ENCODE measurements at places on chromosomes 12 and 14.

- no peak for DNase-seq
Observed at GRCh38 chr14:75254901-75255584, 23.6 kb upstream of the FOS start.

DNA sequence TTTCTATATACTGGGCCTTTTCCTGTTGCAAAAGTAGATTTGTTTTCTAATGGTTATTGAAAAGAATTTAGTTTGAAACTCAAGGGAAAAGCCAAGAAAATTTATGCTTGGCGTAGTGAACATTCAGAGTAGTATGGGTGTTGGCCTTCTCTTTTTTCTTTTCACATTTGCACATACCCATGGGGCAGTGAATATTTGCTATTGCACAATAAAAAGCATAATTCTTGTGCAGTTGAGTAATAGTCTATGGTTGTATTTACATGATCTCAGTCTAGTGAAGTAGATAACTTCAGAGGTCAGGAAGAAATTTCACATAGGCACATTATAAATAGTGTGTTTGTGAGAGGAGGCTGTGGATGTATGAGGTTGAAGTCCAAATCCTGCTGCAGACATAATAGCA, 158.1 kb downstream of the FLRT2 start:
- DNase-seq, result no peak

DNA sequence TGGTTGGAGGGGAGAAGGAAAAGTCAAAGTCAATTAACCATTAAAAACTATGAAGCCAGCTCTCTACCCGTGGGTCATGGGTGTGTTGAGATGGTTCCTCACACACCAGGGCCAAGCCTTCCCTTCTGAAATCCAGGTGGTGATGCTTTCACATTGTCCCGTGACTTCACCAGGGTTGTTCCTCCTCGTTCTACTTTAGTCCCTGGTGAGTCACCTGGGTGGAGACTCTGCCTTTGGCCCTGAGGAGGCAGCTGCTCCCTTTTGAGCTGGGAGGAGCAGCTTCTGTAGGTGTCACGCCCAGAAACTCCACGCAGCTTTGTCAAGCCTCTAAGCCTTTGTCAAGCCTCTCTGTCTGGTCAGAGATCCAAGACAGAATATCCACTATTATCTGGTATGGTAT, 348.3 kb downstream of the BMP4 start:
- no peak for DNase-seq

GRCh38 chr14:56081139-56081538, 37.1 kb upstream of the PELI2 start:
- DNase-seq, result no peak

DNA sequence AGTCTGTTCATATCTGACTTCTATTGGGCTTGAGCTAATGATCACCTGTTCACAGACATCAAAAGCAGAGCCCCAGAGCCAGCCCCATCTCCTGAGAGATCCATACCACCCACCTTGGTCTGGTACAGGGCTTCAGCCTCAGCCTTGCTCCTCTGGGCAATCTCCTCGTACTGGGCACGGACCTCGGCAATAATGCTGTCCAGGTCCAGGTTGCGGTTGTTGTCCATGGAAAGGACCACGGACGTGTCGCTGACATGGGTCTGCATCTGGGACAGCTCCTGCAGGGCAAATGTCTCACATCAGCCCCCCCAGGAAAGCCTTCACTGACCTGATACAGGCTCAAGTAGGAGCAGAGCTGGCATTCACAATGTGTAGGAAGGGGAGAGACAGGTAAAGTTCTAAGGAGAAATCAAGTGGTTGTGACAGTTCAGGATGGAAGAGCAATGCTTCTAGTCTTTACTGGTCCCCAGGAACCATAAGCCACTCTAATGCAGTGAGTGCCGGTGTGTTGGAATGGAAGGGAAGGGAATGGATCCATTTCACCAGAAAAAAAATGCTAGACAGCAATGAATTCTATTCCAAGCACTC, 5.2 kb downstream of the KRT4 start:
- DNase-seq, result no peak

DNA sequence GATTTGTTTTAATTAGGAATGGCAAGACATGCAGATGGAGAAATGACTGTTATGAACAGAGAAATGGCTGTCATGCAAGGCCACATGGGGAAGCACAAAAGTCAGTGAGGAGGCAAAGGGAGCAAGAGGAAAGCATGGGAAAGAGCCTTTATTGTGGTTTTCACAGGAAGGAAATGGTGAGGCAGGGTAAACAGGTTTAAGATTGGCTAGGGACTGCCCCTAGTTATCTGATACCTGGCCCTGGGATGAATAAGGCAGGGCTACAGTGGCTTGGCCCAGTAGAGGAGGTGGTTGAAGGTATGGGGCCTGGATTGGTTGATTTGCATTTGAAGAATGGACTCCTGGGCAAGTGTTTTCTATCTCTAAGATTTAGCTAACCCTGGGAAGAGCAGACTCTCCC, 168.7 kb upstream of the CNOT2 start:
- DNase-seq, result no peak

- DNase-seq, result no peak
Observed at GRCh38 chr12:129169928-129170327, 316.6 kb downstream of the GLT1D1 start.

DNA sequence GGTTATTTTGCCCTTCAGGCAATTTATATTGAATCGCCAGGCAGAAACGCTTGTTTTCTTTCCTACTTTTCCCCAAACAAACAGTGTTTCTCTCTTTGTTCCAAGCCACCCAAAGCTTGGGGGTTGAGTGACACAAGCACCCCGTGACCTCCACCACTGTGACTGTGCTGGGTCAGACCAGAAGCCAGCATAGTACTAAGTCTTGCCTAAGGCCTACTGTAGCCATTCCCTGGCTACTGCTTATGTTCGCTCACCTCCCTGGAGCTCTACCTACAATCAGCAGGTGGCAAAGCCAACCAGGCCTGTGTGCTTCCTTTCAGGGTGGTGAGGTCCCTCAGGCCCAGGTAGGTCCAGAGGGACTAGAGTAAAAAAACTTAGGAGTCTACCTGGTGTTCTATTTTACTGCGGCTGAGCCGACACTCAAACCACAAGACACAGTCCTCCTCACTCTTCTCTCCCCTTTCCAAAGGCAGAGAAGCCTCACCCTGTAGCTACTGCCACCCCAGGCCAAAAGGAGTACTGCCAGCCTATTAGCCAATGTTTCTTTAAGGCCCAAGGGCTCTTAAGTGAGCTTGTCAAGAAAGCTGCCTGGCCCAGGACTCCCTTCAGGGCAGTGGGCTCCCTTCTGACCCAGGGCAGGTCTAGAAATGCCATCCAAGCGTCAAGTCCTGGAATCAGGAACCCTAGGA, 411.8 kb upstream of the MIS18BP1 start:
- DNase-seq, result no peak

GRCh38 chr12:31000751-31001150, 72.9 kb upstream of the DDX11 start:
- DNase-seq, result no peak

DNA sequence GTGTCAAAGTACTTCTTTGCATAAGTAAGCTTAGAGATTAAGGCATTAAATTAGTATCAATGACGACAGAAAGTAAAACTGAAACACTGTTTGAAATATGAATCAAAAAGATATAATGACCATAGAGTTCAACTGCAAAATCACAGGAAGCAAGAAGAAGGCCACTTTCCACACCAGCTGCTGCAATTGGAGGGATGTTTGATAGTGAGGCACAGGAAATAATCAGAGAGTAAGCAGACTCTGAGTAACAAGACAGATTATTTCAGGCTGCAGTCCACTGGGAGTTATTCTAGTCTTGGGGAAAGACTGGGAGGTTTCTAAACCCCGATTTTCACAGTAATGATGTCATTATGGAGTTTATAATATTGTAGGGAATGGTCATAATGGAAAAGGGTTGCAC, 12.9 kb downstream of the MDGA2 start:
- DNase-seq, result no peak

DNA sequence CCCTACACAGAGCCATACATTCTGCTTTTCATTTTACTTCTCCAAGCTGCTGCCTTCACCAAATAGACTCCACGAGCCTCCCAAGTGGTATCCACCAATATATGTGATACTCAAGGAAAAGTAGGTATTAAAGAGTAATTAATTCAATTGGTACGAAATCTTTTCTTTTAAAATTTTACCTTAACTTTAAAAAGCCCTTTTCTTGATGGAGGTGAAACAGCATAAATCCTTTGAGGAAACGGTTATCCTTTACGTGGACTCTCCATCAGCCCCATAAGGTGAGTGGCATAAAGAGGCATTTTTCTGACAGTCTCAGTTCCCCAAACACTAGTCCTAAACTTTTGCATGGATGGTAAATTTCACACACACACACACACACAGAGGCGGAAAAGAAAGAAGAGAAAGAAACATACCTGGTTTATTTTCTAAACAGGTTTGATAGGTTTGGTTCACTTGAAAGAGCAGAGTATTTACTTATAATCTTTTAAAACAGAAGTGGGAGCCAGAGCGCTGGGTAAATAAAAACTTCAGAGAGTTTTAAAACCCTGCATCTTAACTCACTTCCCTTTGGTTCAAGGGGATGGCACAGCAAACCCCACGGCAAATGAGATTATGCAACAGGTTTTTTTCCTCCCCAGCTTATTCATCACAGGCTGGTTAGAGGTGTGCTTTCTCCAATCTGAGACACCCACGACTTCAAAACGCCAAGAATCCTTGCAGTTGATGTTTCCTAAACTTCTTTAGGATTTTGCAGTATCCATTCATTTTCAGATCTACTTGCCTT, 1.9 kb downstream of the DUSP16 start:
- peak; percentile 42 for DNase-seq

DNA sequence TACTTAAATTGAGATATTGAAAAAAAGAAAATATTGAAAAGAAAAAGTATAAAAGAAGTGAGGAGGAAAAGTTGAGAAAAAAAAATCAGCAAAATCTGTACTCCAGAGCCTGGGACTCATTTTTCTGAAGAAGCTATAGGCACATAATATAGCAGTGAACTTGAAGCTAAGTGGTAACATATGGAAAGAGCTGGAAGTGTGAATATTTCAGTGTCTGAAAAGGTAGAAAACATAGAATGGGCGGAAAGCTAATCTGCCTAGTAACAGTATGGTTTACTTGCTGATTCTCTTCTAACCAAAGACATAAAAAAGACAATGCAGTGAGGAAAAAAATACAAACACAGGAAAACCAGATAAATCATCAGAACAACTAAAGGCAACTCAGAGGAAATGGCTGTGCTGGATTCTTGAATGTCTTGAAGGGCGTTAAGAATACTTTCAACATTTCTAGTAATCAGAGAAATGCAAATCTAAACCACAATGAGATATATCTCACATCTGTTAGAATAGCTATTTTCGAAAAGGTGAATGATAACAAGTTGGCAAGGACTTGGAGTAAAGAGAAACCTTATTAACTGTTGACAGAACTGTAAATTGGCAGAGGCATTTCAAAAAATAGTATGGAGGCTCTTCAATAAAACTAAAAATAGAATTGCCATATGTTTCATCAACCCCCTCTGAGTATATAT, 784.6 kb downstream of the LRFN5 start:
- DNase-seq, result no peak

DNA sequence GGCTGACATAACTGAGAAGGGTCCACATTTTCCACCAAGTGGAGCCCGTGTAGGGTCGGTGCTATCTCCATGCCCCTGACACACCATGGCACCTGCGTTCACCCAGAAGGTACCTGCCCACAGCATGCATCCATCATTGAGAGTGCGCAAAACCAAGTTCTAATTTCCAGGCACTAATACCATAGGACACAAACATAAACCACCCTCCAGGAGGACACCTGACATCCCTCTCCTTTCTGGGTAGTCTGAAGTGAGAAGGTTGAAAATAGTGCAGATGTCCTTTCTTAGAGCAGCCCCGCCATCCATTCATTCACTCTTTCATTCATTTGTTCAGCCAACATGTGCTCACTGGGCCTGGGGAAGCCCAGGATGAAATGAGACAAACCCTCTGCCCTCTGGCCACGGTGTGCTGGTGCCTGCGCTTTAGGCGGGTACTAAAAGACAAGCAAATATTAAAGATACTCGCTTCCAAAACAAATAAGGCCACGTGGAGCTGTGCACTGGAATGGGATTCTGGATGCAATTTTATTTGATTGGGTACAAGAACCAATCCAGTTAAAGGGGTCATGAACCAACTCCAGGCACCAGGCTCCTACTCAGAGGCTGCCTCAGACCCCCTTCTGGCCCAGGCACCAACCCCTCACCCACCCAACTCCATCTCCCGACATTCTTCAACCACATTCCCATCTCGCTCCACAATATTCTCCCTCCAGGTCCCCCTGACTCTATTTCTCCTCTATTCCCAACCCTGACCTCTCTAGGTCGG, 1.2 kb downstream of the TTC7B start:
- no peak for DNase-seq

DNA sequence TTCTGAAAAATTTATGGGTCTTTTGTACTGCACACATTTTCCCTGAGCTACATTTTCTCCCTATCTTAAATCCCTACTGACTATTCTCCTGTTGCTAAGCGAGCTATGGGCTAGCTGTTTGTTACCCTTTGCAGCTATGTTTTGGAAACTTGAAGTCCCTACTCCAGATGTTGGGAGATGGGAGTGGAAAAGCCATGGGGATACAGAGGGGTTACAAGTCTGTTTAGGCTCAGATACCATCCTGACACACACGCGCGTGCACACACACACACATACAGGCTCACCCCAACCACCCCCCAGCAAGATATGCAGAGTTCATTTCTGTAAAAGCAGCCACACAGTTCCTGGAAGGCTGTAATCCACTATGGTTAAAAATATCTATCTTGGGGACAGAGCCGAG, 15.8 kb downstream of the ATP5MC2 start:
- DNase-seq, result no peak

DNA sequence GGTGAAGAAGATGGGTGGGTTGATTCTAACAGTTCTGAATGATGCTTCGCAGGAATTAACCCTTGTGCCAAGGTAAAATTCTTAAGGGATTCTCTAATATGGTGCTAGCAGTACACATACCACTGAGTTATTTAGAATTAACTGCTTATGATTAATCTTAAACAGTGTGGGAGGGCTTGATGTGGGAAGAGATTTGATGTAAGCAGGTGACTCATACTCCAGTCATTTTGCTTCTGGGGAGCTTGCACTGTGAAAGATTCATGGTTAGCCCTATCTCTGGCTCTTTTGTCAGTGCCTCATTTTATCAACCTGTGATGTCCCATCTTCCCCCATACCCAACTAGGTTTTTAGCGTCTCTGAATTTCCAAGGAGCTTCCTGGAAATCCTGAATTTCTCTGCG, 83.8 kb downstream of the NRXN3 start:
- DNase-seq, result no peak

GRCh38 chr12:6056406-6057240, 67.8 kb downstream of the VWF start:
- peak; percentile 24 for DNase-seq

- DNase-seq, result no peak
Observed at GRCh38 chr12:92312463-92312964, 166.9 kb upstream of the BTG1 start.
